NCI-H2107 (cell line): ENCODE measurements at places on chromosomes 7 and 10.

GRCh38 chr10:21401196-21401595, 124.3 kb downstream of the SKIDA1 start:
- no peak for DNase-seq

DNA sequence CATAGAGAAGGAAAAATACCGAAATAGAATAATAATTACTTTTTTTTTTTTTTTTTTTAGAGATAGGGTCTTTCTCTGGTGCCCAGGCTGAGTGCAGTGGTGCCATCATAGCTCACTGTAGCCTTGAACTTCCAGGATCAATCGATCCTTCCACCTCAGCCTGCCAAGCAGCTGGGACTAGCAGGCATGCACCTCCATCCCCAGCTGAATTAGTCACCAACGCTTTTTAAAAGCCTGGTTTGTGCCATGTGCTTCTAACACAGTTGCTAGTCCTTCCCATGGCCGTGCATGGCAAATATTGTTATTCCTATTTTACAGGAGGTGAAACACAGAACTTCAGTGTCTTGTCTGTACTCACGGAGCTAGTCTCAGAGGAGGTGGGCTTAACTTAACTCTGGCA, 23.2 kb downstream of the LYZL2 start:
- no peak for DNase-seq

GRCh38 chr10:123966896-123967231, 75.3 kb upstream of the CPXM2 start:
- no peak for DNase-seq

DNA sequence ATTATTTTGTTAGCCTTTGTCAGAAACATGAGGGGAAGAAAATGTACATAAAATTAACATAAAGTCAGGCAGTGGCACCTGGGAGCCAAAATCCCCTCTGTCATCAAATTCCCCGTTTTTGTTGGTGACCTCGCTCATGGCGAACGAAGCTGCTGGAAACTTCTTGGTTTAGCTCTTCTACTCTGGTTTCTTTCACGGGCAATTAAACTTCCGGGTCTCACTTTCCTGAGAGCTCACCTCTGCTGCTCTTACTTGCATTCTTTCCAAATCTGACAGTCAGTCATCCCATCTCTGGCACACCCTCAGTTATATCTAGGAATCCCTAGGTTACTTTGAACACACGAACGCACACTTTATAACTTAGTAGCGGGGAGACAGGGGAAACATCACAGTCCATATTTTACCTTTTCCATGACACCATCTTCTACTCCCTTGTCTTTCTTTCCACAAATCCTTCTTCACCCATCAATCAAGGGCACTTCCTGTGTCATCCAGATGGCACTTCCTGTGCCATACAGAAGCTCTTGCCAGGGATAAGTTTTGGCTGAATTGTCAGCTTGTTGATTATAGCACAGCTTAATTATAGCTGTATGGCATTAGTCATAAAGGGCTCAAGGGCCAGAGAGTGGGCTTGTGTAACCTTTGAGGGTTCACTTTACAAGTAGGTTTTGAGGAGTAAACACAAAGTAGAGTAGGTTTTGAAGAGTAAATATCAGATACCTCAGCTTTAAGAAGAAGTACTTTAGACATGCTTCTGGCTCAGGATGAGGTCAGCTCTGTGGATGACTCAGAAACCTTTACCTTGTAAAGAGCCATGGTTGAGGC, 105.1 kb downstream of the GATA3 start:
- no peak for DNase-seq

DNA sequence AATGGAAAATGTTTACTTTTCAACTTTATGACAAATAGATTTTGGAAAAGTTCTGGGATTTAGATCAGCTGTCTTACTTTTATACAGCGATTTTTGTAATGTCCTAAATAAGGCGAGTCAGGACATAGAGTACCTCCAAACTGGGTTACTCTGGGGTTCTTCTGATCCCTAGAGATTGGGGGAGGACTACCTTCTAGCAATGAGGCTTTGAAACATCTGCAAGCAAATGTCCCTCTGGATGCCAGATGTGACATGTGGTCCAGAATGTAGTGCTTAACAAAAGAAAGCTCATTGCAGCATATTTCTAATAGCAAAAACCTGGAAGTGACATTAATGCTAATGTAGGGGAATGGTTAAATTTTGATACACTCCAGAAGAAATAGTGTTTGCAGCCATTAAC, 36.1 kb downstream of the ABRAXAS2 start:
- no peak for DNase-seq
